ENCODE measurements at places on chromosomes 4 and X. TPM values are rescaled to one million over a fixed set of nuclear protein-coding genes. Genes with fewer than 3 reads are reported as not detected.

CITED1 gene
- 30.9 TPM for total RNA-seq

RCHY1 gene
- 20.3 TPM for total RNA-seq

STAP1 gene
- not detected for total RNA-seq

ADGRG2 gene
- not detected for total RNA-seq

SHISA3 gene
- total RNA-seq = not detected

AMOT gene
- total RNA-seq = 5.2 TPM

CSAG1 gene
- not detected for total RNA-seq

ETDB gene
- not detected for total RNA-seq

MAGEC1 gene
- not detected for total RNA-seq

TMPRSS11F gene
- under 0.01 TPM for total RNA-seq

FAM184B gene
- 2.5 TPM for total RNA-seq

CXorf51A gene
- total RNA-seq = not detected

ZDHHC15 gene
- total RNA-seq = under 0.01 TPM

NEIL3 gene
- total RNA-seq = 8.9 TPM

CTPS2 gene
- total RNA-seq = 23.6 TPM

DDX53 gene
- not detected for total RNA-seq

DSPP gene
- not detected for total RNA-seq

LAS1L gene
- total RNA-seq = 24.0 TPM

PNMA6A gene
- 8.7 TPM for total RNA-seq

DDX60 gene
- 103 TPM for total RNA-seq

GAGE12C gene
- total RNA-seq = not detected

PDE6B gene
- total RNA-seq = 0.15 TPM

SMAD1 gene
- total RNA-seq = 20.7 TPM

PABPC5 gene
- 4.1 TPM for total RNA-seq

PDLIM5 gene
- 60.5 TPM for total RNA-seq

TKTL1 gene
- not detected for total RNA-seq

OCRL gene
- 14.2 TPM for total RNA-seq

NDST4 gene
- total RNA-seq = not detected

MBNL3 gene
- 4.5 TPM for total RNA-seq

SPATA4 gene
- not detected for total RNA-seq

SORBS2 gene
- total RNA-seq = 31.8 TPM

CXCL13 gene
- not detected for total RNA-seq

KLHL4 gene
- total RNA-seq = 0.34 TPM

STK32B gene
- 12.3 TPM for total RNA-seq

GPR82 gene
- not detected for total RNA-seq

TLR2 gene
- total RNA-seq = 1.5 TPM

LRCH2 gene
- total RNA-seq = 0.34 TPM

GSPT2 gene
- 5.2 TPM for total RNA-seq

TMEM150C gene
- under 0.01 TPM for total RNA-seq

TRIML2 gene
- not detected for total RNA-seq

TAF9B gene
- total RNA-seq = 22.9 TPM

SH3TC1 gene
- total RNA-seq = 65.9 TPM

CCKAR gene
- total RNA-seq = not detected

CXCL1 gene
- 1,041 TPM for total RNA-seq

MAGEB2 gene
- not detected for total RNA-seq

EDNRA gene
- total RNA-seq = 0.77 TPM

SSX3 gene
- not detected for total RNA-seq

RELL1 gene
- 71.2 TPM for total RNA-seq

GPR143 gene
- total RNA-seq = 258 TPM

PDZD4 gene
- 1.4 TPM for total RNA-seq

MAGEA9B gene
- not detected for total RNA-seq

ZAR1 gene
- total RNA-seq = not detected

SERPINA7 gene
- not detected for total RNA-seq
